ENCODE measurements at places on chromosomes 6 and 20.
A peak's percentile ranks its signal among the peaks of the same experiment; 100 is the strongest.

- no peak for DNase-seq
Measured at GRCh38 chr6:96761794-96762193, 75.5 kb downstream of the GPR63 start.

DNA sequence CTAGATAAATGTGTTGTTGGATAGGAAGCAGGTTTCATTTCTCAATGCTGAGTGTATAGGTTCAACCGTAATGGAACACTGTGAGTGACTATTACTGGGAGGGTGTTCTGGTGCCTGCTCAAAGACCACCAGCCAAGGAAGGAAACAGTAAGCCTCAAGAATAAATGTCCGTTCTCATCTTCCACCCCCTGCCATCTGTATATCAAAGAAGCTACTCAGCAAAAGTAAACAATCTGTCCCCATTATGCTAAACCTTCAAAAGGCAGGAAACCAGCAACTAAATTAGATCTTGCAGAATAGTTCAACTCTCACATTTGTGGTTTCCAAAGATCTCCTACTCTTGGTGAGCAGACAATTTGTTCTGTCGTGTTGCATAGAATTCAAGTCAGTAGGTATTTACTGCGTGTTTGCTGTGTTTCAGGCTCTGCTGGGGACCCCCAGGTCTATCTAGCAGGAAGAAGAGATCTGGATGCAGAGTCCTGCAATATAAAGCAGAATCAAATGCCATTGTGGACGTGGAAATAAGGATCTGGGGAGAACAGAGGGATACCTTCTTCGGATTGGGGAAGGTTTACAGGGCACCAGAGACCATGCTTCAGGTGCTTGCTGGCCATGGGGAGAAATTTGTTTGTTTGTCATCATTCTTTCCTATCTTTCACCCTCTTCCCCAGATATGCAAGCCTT lies 87.3 kb downstream of the SCML4 start:
- DNase-seq: no peak

GRCh38 chr6:125480146-125480545 lies 178.4 kb upstream of the HDDC2 start:
- no peak for DNase-seq

- no peak for DNase-seq
Measured at GRCh38 chr20:59703046-59703445, 98.7 kb downstream of the PHACTR3 start.

- no peak for DNase-seq
Measured at GRCh38 chr20:33373735-33374605, 27.3 kb downstream of the CDK5RAP1 start.

GRCh38 chr6:119466226-119466625 lies 116.7 kb upstream of the MAN1A1 start:
- DNase-seq: no peak

DNA sequence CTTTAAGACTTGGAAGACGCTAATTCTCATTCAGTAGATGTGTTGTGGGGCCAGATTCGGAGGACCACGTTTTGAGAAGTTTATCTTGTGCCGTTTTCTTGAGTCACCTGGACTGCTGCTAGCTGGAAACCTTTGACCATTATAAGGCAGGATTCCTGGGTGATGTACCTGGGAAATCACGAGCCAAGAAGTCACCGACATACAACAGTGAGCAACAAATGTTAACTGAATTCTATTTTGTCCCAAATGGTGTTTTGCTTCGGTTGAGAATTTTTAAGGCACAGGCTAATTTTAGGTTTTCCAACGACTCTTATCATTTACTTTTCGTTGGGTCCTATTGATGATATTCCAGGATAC lies 93.4 kb upstream of the BTN3A2 start:
- no peak for DNase-seq

DNA sequence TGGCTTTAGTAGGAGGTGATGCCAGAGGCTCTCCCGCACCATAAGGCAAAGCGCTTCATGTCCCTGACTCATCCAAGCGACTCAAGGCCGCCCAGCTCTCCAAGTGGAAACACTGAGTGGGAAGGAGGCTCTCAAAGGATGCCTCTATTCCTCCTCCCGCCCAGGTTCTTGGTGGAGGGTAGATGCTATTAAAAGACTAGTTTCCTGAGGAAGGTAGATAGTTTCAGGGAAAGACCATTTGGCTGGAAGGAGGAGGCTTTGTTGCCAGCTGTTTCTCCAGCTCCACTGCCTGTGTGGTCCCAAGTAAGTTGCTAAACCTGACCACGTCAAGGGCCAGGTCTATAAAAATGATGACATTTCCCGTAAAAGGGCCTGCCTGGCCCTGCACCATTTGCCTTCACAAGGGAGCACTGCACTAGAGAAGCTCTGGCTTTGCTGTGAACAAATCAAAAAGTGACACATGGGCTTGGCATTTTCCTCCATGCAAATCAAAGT lies 48.2 kb downstream of the GMDS start:
- DNase-seq: no peak

GRCh38 chr6:135251498-135252441 lies 70.7 kb downstream of the MYB start:
- peak; percentile 48 for DNase-seq

DNA sequence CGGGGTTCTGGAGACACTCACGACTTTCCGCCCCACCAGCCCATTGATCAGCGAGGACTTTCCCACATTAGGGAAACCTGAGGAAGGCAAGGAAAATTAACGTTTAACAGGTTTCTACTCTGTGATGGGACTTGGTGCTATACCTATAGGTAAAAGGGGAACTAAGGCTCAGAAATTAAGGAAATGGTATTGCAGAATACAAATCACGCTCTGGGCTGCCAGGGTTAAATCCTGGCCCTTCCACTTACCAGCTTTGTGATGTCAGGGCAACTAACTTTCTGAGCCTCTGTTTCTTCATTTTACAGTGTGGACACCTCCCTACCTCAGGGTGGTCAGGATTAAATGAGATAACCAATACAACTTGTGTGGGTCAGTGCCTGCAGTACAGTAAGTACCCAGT lies 8.8 kb downstream of the GNL1 start:
- peak; percentile 32 for DNase-seq

DNA sequence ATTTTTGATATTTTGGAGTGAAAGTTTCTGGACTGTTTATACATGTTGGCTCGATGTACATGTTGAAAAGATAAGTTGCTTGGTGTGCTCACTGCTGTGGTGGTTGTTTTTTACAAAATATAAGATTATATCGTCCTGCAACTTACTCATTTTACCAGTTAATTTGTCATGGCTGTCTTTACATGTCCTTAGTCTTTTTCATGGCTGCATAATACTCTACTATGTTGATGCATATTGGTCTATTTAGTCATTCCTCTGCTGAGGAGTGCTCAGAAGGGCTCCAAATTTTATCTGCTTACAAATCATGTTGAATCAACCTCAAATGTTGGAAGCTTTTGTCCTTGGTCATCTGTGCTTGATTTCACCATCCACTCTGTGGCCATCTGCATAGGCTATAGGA lies 164.6 kb downstream of the BCKDHB start:
- no peak for DNase-seq

- DNase-seq: no peak
Measured at GRCh38 chr6:140768133-140768532, 1364.6 kb upstream of the GJE1 start.
